T-cell (primary cell): ENCODE measurements at places on chromosomes 2 and 18. TPM values are rescaled to one million over a fixed set of nuclear protein-coding genes. Genes with fewer than 3 reads are reported as not detected.

- no peaks in the 10 kb centered on the region for H3K4me1 ChIP-seq
- no peaks in the 10 kb centered on the region for H3K36me3 ChIP-seq
- DNase-seq = no peak
- H3K27me3 ChIP-seq = no peaks in the 10 kb centered on the region
- no peak overlapping the region for H3K4me3 ChIP-seq
- no peak overlapping the region for H3K27ac ChIP-seq
Observed at GRCh38 chr2:16104315-16104948, 164.1 kb downstream of the MYCN start.

The DYSF gene
- 0.56 TPM for total RNA-seq

DNA sequence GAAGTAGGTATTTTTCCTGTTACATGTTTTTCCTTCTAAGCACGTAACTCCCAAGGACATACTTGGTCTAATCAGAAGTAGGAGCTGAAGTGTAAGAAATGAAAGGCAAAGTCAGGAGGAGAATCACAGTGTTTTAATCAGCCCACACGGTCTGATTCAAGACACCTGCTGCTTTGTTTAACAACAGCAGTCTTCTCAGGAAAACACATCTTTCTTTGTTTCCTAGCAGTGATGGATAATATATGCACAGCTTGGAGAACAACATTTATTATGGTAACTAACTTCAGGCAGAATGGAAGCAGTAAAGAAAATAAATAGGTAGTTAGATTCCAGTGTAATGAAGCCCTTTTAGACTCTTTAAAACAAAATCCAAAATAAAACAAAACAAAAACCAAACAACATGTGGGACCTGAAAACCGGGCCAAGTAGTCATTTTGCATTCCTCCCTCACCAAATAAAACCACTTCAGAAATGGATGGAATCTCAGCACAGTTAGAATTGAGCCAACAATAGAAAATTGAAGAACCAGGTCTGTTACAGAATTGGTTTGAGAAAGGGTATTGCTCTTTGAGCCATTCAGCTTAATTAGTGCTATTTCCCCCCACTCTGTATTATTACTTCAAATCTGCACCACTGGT is 61.1 kb upstream of the UGP2 start:
- no peaks in the 10 kb centered on the region for H3K27me3 ChIP-seq
- no peaks in the 10 kb centered on the region for H3K36me3 ChIP-seq
- DNase-seq = no peak
- no peak overlapping the region for H3K27ac ChIP-seq

The NMUR1 gene
- 0.67 TPM for total RNA-seq

GRCh38 chr2:188473306-188473705 is 181.6 kb downstream of the GULP1 start:
- no peak overlapping the region for H3K27ac ChIP-seq
- no peaks in the 10 kb centered on the region for H3K27me3 ChIP-seq
- no peaks in the 10 kb centered on the region for H3K36me3 ChIP-seq
- no peaks in the 10 kb centered on the region for H3K4me1 ChIP-seq

DNA sequence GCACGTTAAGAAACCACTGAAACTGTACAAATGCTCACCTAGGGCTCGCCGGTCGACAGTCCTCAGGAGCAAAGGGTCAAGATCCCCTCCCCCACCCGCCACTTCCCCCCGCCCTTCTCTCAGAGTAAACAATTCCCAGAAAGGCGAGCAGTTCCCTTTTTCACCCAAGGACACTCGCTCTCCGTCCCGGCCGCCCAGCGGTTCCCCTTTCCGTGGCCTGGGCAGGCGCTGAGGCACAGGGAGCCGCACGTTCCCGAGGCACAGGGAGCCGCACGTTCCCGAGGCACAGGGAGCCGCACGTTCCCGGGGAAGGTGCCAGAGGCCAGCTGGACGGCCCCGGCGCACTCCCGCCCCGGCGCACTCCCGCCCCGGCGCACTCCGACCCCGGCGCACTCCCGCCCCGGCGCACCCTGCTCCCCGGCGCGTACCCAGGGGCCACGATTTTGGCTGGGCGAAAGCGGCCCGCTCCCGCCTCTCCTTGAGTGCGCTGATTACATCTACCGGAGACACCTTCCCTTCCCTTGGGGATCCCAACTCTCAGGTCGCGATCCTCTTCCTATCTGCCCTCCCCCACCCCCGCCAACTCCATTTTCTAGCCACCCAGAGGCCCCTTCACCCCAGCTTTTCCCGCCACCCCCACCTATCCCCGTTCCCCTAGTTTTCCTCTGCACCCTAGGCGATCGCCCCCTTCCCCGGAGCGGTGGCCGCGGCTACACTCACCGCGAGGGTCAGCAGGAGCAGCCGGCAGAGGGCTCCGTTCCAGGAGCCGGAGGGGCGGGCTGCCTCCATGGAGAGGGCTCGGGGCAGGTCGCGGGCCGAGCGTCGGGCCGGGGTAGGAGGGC is 817 bp downstream of the DSC2 start:
- no peaks in the 10 kb centered on the region for H3K4me1 ChIP-seq
- peaks cover 13% of the 10 kb centered on the region for H3K27me3 ChIP-seq
- H3K36me3 ChIP-seq = no peaks in the 10 kb centered on the region
- H3K4me3 ChIP-seq = peak overlapping the region; percentile 8
- H3K27ac ChIP-seq = no peak overlapping the region
- DNase-seq = no peak

DNA sequence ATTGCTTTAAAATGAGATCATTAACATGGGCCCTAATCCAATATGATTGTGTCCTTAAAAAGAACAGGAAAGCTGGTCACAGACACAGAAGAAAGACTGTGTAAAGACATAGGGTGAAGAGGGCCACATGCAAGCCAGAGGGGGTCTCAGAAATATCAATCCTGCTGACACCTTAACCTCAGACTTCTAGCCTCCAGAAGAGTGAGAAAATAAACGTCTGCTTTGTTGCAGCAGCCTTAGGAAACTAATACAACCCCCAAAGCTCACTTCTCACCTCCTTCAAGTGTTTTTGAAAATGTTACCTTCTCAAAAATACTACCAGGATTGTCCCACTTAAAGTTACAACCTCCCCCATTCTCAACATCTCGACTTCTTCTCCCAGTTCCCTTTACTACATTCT is 39.8 kb upstream of the SESTD1 start:
- H3K4me1 ChIP-seq = no peaks in the 10 kb centered on the region
- no peak overlapping the region for H3K4me3 ChIP-seq
- DNase-seq = no peak
- no peaks in the 10 kb centered on the region for H3K27me3 ChIP-seq
- no peak overlapping the region for H3K27ac ChIP-seq

GRCh38 chr18:54641734-54642133 is 50.7 kb downstream of the DYNAP start:
- DNase-seq = no peak
- H3K27ac ChIP-seq = no peak overlapping the region
- H3K4me1 ChIP-seq = no peaks in the 10 kb centered on the region
- H3K36me3 ChIP-seq = no peaks in the 10 kb centered on the region
- no peak overlapping the region for H3K4me3 ChIP-seq

DNA sequence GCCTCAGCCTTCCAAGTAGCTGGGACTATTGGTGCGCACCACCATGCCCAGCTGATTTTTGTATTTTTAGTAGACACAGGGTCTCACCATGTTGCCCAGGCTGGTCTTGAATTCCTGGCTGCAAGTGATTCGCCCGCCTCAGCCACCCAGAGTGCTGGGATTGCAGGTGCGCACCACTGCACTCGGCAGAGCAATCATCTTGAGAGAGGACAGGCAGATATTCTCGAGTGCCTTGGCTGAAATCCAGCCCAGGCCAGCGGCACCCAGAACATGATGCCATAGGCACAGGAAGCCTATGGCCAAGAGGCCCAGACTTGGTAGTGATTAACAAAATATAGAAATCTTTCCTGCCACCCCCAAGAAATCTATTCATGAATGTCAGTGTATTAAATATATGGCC is 58.0 kb upstream of the PEX13 start:
- DNase-seq = no peak
- H3K4me1 ChIP-seq = peaks cover 4% of the 10 kb centered on the region

The GPBAR1 gene
- total RNA-seq = 0.89 TPM

The LAMA1 gene
- 0.09 TPM for total RNA-seq

DNA sequence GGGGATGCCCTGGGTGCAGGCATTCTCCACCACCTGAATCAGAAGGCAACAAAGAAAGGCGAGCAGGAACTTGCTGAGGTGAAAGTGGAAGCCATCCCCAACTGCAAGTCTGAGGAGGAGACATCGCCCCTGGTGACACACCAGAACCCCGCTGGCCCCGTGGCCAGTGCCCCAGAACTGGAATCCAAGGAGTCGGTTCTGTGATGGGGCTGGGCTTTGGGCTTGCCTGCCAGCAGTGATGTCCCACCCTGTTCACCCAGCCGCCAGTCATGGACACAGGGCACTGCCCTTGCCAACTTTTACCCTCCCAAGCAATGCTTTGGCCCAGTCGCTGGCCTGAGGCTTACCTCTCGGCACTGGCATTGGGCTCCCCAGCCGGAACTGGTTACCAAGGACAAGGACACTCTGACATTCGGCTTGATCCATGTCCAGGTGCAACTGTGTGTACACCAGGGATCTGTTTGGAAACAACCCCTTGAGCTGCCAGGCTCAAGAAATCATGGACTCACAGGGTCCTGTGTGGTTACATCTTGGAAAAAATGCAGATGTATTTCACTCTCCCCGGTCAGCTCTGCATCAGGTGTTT is 31.8 kb downstream of the SLC1A4 start:
- no peak overlapping the region for H3K4me3 ChIP-seq
- H3K4me1 ChIP-seq = no peaks in the 10 kb centered on the region
- no peak for DNase-seq
- no peak overlapping the region for H3K27ac ChIP-seq
- H3K27me3 ChIP-seq = no peaks in the 10 kb centered on the region
- H3K36me3 ChIP-seq = peaks cover 9% of the 10 kb centered on the region

DNA sequence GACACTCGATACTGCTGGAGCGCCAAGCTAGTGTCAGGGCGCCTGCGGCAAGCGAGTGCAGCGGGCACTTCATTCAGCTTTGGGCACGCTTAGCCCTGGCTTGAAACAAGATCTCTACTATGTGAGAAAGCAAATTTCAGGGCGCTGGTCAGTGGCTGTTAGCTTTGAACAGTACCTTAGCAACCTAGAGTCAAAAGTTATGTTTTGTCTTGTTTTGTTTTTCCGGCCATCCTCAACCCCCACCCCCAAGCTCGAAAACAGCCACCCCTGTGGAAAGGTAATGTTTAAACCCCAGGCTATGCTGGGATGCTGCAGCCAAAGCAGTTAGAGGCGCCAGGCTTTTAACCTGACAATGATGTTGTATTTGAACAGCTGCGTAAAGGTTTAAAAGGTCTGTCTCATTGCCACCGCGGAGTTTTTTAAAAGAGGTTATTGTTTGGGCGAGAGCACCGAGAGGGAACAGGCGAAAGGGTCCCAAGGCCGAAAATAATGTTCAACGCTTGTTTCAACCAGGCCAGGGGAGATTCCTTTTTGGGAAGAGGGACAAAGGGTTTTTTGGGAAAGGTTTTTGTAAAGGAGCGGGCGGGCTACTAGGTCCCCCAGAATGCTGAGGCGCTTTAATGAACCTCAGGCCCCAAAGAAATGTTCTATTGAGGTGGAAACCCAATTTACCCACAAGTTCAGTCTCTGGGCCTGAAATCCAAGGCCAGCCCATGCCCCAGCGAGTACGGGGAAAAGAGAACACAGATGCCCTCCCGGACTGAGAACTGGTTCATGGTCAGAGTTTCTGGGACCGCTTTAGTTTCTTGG is 2.3 kb upstream of the HOXD10 start:
- peaks cover 7% of the 10 kb centered on the region for H3K4me1 ChIP-seq
- DNase-seq = no peak
- no peaks in the 10 kb centered on the region for H3K36me3 ChIP-seq
